SIG-M5 (cell line): ENCODE measurements at places on chromosomes 5 and 9.

GRCh38 chr5:154794525-154795234, 39.5 kb downstream of the LARP1 start:
- no peak for DNase-seq

- DNase-seq, result no peak
Observed at GRCh38 chr5:106610041-106610440, 1060.7 kb downstream of the EFNA5 start.

GRCh38 chr9:130672466-130672865, 8.1 kb downstream of the PRDM12 start:
- no peak for DNase-seq

- no peak for DNase-seq
Observed at GRCh38 chr5:7576023-7576715, 180.2 kb downstream of the ADCY2 start.

DNA sequence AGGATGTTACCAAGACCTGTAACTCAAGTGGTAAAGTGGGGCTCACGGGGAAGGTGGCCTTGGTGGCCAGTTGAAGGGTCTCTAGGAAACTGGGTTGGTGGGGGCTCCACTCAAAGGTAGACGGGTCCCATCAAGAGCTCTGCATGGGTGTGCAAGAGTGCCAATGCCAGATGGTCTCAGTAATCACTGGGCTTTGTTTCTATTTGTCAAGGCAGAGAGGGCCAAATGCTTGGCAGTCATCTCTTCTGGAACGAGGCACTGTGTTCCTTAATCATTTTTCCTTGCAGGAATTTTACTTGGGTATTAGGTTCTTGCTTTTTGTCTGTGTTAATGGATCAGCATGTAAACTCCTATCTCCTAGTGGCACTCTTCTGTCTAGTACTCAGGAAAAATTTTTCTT, 220.8 kb downstream of the DIRAS2 start:
- DNase-seq, result no peak

DNA sequence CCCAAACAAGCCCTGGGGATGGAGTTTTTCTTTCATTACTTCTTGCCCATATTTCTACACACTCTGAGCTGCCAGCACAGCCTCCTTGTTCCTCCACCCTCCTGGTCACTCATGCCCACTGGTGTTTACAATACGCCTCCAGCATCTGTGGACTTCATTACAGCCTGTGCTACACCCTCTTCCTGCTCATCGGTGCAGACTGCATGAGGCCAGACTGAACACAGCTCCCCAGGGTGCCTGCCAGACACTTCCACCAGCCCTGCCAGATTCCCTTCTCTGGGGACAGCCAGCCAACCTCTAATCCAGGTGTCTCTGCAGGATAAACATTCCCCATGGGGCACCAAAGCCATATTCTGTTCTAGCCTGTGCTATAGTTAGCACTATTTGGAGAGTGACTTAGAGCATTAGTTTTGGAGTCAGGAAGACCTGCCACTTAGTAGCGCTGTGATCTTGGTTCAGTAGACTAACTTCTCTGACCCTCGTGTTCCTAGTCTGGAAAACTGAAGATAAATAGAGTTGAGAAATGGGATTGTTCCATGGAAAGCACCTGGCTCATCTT, 163.8 kb upstream of the KLF4 start:
- no peak for DNase-seq

DNA sequence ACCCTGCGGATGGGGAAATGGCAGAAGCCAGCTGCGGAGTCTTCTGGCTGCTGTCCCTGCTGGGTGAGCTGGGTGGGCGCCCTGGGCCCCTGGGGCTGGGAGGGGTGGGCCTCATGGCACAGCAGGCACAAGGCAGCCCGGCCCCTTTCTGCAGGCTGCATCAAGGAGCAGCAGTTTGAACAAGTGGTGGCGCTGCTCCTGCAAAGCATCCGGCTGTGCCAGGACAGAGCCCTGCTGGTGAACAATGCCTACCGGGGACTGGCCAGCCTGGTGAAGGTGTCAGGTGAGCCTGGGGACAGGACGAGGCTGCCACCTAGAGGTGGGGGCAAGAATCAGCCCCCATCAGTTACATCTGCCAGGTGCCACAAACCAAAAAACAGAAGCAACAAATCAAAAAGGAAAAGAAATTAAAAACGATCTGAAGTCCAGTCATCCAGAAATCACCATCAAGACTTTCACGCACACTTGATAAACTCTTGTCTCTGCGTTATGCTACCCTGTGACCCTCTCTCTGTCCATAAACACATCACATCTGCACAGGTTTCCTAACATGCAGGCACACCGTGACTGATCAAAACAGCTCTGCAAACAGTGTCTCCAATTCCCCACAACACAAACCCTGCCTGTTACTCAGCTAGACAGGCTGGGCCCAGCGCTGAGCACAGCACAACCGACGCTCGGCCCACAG, 13.9 kb downstream of the REXO4 start:
- no peak for DNase-seq

DNA sequence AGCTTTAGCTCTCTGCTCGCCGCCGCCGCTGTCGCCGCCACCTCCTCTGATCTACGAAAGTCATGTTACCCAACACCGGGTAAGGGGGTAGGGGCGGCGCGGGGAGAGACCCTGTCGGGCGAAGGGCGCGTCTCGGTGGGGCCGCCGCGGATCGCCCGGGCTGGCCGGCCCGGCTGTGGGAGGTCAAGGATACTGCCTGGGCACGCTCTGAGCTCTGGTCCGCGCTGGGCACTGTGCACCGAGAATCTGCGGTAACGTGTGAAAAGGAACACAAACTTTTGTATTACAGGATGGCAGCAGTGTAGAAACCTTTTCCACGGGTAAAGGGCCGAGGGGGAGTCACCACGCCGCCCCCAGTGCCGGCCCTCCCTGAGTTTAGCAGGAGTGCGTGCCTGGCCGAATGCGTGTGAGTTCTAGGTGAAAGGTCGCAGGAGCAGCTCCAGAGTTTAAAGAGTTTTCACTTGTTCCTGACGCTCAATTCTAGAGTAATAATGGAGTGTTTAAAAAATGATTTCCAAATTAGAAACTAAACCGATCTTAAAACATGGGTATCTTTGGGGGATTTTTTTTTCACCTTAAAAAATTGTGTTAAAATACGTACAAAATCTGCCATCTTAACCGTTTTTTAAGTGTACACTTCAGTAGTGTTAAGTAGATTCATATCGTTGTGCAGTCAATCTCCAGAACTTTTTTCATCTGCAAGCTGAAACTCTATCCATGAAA, at the start of gene HSDL2:
Gene HSDL2 (plus strand): TSS at position 7 of the 723 bp plus-strand sequence. CDS start 56 bp downstream, at position 63.
- DNase-seq, result no peak

DNA sequence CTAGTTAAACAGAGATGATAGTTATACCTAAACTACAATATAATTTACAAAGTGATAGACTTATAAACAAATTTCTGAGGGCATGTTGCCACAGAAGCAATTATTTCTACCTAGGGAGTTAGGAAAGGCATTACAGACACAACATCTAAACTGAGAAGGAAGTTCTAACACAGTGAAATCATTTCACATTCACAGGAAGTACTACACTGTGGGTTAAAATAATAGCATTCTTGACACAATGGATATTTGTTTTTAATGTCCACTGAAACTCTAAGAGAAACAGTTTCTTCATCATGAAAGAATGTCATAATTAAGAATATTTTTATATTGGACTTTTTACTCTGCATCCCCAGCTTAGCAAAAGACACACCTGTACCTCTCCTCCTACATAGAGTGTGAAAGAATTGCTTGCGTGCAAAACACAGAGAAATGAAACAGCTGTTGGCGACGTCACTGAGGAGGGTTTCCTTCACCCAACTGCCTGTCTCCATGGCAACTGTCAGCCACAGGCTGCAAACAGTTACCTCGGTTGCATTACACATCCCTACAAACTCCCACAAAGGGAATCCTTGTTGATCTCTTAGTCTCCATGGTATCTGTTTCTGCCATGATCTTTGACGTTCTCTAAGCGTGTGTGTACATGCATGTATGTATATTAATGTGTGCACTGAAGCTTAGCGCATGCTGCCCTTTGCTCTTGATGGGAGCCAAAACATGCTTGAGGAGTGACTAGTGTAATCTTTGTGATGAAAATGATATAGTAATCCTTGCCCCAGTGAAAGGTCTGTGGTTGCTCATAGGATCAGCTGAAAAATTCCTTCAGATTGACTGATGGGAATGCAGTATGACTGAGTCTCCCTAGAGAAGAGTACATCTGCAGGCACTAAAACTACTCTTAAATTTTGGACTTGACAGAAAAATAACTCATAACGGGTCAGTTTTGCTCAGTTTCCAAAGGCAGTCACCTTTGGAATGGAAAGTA, 168.5 kb downstream of the ACTL7B start:
- no peak for DNase-seq

GRCh38 chr5:93993161-93993560, 251.8 kb upstream of the POU5F2 start:
- no peak for DNase-seq

DNA sequence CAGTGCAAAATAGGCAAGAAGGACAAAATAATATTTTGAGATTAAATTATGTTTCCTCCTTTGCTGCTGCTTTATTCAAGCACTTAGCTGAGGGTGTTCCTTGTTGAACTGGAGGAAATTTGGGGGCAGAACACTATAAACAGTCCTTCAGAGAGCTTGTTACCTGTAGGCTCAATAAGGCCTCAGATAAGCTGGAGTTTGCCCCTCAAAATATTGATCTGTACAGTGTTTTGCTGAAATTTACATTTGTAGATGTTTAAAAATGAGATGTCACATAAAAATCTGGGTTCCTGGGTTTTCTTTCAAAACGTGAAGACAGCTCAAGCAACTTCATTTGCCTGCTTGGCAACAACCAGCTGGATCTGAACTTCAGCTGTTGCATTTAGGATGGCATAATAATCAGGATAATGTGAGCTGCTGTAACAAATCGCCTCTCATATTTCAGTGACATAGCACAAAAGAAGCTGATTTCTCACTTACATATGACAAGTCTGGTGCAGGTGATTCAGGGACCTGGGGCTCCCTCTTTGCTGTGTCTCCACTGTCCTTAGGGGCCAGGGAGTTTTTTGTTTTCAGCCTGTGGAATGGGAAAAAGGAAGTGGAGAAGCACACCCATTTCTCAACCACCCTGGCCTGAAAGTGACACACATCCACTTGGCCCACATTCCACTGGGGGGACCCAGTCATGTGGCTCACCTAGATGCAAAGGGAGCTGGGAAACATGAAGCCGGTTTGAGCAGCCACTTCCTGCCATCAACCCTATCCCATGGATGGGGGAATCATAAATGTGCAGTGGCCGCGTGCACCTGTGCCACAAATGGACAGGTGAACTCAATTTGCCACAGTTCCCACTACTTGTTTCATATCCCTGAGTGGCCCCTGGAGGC, 2.4 kb upstream of the PSAT1 start:
- no peak for DNase-seq

- no peak for DNase-seq
Observed at GRCh38 chr5:176700239-176700847, 53.1 kb downstream of the TSPAN17 start.

DNA sequence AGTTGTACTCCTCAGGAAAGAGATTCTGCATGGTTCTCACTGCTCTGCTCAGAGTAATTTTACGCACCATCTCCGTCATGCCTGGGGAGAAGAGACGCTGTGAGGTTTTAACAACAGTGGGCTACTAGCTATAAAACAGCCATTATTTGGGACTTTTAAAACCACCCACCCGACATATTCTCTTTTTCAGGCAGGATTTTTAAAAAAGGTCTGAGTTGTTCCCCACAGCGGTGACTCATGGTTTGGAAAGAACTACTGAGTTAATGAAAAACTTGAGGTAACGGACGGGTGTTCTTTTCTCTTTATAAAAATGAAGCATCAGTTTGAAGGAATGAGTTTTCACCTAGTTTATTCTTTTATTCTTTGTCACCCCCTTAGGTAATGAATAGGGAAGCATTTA, 61.3 kb downstream of the TTLL11 start:
- DNase-seq, result no peak

DNA sequence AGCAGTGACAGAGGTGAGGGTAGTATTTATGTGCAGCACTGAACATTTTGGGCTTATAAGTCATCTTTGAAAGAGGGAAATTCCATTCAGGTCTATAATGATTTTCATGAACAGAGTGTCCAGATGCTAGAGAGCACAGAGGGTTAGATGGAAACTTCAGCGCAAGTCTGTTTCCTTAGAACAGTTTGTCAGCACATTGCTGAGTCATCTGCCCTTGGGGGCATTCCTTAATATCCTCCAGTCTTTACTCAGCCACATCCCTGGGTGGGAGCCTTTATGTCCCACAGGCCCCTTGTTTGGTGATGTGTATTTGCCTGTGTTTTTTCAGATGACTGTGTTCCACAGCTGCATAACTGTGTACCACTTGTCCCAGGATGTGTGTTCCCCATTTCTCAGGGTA, 138.5 kb upstream of the S1PR3 start:
- DNase-seq, result no peak

DNA sequence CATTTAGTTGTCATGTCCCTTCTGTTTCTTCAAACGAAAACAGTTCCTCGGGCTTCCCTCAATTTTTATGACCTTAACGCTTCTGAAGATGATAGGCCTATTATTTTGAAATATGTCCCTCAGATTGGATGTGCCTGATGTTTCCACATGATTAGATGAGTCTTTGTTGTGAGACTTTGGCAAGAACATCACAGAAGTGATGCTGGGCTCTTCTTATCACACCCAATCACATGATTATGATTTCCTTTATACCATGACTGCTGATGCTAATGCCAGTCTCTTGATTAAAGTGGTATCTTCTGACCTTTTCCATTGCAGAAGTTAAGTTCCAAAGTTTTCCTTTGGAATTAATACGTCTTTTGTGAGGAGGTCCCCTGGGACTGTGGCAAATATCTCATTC, 175.7 kb downstream of the SAXO1 start:
- DNase-seq, result no peak

DNA sequence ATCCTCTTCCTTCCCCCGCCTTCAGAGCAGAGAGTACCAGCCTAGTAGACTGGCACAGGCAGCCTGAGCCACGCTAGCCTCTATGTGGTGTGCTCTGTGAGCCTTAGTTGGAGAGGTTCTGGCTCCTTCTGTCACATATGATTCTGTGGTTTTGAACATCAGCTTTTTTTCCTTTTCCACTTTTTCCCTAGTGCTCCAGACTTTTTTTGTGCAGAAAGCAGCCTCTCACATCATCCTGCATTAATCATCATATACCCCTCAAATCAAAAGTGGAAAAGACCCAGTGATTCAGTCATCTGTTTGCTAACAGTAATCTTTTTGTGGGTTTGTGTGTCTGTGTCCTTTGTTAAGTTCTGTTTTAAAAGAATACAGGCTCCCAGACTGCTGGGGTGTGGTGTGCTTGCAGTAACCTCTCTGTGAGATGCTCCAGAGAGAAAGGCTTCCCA, 663.9 kb upstream of the RGMB start:
- no peak for DNase-seq

- no peak for DNase-seq
Observed at GRCh38 chr9:127144670-127145445, 22.4 kb upstream of the ANGPTL2 start.

DNA sequence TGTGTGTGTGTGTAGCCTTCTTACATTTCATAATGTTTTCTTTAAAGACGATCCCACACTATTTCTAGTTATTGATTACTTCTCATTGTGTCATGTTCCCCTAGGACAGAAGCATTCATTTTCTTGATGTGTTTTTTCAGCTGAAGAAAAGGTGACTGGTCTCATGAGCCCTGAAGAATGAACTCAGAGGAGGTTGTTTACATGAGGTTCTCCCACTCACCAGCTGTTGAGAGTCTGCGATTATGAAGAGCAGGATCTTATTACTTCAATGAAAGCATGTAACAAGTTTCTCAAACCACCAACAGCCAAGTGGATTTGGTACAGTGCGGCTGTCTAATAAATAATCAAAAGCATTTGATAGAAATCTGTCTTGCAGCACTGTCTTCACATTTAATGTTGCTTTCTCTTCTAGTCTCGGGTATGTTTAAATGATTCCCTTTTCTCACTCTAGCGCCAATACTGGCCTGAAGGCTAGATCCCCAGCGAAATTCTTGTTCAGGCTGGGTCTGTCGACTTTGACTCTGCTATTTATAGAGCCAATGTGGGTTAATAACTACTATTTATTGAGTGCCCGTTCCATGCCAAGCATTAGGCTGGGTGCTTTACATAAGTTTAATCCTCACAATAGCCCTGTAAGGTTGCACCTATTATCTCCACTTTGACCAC, 9.6 kb upstream of the FSD1L start:
- no peak for DNase-seq
